ENCODE measurements at places on chromosomes 7 and 10.

DNA sequence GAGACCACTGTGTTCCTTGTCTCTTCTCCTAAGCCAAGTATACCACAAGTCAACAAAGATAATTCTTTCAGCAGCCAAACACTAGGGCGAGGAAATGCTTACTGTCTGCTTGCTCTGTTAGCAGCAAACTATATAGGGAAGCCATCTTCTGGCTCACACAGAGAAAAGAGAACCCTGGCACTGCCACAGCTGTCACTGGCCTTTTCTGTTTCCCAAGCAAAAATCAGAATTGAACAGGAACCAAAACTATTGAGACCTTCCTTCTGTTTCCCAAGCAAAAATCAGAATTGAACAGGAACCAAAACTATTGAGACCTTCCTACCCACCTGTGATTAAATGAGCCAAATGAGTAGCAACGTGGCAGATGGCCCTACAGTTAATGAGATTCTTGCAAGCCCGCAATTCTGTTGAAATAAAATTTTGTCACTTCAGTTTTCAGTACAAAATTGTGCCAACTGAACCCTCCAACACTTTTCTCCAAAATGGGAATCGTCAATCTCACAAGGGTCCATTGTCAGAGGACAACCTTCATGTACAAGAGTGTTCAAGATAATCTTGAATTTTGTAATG lies 54.5 kb downstream of the LRRTM3 start:
- DNase-seq = no peak

DNA sequence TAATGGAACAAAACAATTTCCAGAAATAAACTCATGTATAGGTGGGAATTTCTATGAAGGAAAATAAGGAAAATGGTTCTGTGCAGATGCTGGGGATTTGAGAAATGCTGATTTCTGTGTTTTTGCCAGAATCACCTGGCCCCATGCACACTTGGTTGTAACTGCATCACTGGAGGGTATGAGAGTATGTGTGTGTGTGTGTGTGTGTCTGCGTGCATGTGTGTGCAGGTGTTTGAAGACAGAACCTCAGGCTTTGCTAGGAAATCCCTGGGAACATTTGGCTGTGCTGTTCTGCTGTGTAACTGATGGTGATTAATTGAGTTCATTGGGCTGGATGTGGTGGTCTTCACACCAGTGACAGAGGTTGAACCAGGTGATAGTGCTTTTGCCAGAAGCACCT lies 141.6 kb downstream of the CAMK1D start:
- no peak for DNase-seq

- DNase-seq = peak; percentile 24
These were observed 56.2 kb upstream of the PPP2R2D start for GRCh38 chr10:131844529-131845084.

GRCh38 chr7:38257350-38257677 lies 16.1 kb downstream of the TARP start:
- DNase-seq = no peak

GRCh38 chr7:6167004-6167551 lies 105.3 kb downstream of the CYTH3 start:
- DNase-seq = no peak

DNA sequence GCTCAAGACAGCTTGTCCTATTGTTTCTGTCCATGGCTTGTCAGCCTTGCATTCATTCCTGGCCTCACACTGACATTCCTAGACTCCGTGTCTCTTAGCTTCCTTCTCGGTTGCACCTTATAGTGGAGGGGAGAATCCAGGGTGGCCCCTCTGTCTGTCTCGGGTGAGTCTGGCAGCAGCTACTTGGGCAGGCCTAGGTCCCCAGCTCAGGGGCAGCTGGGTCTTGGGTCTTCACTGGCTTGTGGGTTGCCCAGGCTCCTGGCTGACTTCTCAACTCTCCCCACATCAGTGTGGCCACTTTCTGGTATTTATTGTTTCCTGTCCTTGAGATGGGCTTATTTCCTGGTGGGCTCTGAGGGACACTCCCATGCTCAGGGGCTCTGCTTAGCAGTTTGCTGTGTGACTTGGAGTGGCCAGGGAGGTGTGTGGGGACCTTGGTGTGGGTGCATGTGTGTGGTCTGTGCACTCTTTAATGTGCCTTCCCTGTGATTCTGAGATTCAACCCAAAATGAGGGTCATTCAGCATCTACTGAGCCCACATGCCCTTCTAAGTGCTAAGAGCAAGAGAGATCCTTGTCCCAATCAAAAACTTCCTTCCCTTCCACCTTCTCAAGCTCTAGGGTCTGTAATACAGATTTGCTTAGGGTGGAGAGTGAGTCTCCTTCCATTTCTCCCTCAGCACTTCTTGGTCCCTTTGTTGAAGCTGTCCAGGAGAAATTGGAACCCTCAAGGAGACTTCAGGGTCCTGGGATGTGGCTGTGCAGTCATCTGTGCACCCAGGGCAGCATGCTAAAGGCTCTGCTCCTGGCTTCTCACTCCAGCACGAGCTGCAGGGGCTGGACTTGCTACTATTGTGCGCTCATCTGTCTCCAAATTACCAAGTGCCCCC lies 20.1 kb downstream of the UPP1 start:
- DNase-seq = no peak

DNA sequence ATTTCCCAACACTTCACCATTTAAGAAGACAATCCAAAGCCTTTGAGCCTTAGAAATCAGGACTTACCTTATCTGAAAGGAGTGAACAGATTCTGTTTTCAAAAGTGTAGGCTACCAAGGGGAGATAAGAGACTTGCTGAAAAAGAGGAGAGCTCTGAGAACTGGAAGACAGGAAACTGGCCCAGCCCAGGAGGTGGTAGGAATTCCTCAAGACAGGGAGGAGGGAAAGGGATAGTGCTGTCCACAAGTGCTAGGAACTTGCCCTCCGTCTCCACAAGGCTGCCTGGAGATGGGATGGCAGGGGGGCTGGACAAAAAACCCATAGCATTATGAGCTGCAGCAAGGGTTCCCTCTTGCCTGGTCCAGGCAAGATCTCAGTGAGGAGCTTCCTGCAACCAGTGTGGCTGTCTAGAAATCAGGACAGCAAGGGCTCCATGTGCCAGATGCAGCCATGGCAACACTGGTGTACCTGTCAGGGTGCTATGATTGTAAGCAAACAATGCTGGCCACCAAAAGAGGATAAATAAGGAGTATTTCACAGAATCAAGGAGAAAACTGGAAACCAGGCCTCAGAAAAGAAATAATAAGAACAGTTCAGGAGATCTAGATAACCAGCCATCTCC lies 22.7 kb upstream of the FRMD4A start:
- no peak for DNase-seq

DNA sequence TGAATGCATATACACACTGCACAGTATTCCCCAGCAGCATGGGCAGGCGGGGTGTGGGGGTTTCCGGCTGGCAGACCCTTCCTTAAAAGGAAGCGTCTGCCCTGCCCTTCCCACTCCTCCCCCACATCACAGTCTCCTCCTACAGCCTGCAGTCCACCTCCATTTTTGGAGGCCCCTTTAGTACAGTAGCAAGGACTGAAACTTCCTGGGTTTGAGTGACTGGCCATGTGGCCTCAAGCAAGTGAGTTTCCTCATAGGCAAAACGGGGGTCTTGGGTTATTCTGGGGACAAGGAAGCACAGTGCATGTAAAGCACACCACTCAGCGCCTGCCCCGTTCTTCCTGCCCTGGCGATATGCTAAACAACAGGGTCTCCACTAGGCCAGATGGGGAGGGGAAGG lies 62.1 kb upstream of the COL13A1 start:
- DNase-seq = no peak

DNA sequence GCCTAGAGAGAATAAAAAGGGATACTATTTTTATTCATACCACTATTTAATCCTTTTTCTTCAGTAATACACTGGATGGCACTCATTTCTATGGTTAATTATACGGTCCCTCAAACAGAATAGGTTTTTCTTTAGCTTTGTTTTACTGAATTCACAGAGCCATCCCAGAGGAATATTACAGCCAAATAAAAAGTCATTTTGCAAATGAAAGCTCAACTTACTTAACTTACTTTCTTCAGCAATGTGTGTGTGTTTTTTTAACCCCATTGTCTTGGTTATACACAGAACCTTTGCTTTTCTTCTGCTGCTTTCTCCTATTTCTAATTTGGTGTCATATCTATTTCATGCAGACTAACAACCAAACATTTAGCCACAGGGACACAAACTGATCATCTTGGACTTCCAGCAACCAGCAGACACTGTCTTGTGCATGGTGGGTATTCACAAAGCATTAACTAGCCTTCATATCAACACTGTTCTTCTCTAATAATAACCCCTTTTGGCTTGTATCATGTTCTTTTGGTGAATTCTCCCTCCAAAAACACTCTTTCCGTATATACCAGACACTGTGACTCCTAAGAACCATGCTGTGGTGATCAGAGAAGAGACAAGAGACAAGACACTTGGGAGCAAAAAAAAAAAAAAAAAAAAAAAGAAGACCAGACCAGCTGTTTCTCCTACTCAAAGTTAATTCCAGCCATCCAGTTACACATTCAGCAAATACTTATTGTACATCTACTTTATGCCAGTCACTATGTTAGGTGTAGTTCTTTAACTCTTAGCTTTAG lies 40.4 kb downstream of the PIP4K2A start:
- no peak for DNase-seq

DNA sequence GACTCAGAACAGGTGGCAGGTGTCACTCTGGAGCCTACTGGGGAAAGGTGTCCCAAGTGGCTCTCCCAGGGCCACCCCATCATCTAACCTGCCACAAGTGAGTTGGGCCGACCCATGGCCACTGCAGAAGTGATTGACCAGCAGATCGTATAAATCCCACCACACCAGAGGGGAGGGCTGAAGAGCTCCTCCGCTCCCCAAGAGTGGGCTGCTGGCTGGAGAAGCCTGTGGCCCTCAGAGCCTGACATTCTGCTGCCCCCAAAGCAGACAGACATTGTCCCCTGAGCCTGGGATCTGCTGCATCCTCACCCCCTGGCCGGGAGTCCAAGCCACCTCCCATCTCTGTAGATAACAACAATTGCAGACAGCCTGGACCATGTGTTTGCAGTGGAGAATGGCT lies 36.7 kb downstream of the ANXA8 start:
- DNase-seq = no peak

DNA sequence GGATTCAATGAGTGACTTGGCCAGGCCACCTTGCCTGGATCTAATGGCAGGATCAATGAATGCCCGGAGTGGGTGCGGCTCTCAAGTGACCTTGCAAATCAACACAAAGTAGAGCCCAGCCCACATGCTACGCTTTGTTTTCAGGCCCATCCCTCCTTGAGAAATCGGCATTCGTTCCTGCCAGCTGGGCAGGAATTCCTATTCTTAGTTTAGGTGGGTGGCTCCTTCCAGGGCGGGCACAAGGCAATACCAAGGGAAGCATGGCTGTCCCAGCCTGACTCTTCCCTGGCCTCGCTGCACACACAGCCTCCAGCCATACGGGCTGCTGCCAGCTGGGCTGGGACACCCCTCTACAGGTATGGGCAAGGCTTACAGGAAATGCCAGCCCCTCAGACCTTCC lies 119.3 kb downstream of the SH3PXD2A start:
- no peak for DNase-seq

DNA sequence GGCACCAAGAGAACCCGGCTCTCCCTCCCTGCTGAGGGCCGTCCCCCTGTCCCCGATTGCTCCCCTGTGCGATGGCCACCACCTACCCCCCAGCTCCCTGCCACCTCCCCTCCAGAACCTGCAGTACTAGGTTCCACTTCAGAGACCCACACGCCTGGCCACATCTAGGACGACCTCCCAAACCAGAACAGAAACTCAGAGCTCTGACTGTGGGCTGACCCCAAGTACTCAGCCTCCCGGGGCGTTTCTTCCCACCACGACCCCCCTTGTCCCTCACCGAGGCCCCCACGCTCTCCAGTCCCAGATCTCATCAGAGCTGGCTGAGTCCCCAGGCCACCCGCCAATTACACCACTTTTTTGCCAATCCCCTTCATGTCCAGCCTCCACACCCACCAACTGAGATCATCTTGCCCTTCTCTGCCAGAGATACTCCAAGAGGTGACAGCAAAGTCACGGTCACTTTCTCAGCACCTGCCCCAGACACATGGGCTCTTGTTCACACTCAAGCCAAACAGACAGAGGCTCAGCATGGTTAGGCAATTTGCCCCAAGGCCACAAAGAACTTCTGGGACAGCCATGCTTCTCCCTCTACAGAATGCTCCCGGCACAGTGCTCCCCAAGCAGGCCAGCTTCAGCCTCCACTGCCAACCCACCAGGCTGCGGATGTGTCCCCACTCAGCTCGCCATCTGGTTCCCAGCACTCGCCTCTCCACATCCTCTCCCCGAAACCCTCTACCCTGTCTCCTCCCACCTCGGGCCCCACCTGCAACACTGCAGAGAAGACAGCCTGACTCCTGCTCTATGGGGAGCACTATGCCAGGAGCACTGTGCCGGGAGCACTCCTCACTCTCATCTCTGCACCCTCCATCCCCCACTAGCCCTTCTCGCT lies 4.7 kb downstream of the TMEM120A start:
- DNase-seq = peak; percentile 56

DNA sequence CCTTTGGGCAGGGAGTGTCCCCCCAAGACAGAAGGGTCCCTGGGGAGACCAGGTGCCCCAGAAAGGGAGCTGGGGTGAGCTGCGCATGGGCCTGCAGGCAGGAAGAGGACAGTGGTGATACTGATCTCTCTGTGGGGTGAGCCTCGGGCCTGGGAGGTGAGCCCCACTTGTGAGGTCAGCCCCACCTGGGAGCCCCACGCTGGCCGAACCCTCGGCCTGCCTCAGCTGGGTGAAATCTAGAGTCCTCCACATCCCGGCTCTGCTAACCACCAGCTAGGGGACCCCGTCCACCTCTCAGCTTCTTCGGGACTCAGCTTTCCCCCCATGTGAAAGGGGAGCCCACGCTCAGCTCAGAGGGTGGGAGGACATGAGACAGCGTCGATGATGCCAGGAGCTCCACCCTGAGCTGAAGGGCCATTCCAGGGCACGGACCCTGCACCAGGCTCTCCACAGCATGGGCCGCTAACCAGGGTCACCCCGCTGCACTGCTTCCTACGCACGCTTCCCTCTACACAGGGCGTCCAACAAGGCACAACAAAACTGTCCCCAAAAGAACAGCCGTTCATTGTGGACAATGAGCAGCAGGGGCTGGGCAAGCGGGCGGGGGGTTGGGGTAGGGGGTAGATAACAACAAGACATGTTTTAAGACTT lies 48.7 kb downstream of the CAMK2B start:
- DNase-seq = peak; percentile 41

- DNase-seq = no peak
These were observed 73.6 kb downstream of the SNX10 start for GRCh38 chr7:26365077-26365900.

DNA sequence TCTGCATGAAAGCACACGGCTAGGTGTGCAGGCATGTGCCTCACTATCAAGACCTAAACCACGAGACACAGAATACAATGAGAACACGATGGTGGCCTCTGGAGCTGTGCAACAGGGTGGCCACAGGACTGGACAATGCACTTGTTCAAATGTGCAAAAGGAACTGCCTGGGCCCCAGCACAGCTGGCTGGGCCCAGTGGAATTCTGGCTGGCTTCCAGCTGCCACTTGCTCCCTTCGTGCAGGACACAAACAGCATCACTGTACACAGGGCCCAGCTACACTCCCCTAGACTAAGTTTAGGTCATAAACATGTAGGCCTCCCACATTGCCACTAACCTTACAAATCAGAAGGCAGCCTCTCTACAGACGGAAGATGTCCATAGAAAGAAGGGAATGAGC lies 23.4 kb downstream of the DOCK4 start:
- no peak for DNase-seq

Measured in RWPE2 (cell line).